WTC11 (cell line): ENCODE measurements at places on chromosomes 2 and 18.
A peak's percentile ranks its signal among the peaks of the same experiment; 100 is the strongest.

DNA sequence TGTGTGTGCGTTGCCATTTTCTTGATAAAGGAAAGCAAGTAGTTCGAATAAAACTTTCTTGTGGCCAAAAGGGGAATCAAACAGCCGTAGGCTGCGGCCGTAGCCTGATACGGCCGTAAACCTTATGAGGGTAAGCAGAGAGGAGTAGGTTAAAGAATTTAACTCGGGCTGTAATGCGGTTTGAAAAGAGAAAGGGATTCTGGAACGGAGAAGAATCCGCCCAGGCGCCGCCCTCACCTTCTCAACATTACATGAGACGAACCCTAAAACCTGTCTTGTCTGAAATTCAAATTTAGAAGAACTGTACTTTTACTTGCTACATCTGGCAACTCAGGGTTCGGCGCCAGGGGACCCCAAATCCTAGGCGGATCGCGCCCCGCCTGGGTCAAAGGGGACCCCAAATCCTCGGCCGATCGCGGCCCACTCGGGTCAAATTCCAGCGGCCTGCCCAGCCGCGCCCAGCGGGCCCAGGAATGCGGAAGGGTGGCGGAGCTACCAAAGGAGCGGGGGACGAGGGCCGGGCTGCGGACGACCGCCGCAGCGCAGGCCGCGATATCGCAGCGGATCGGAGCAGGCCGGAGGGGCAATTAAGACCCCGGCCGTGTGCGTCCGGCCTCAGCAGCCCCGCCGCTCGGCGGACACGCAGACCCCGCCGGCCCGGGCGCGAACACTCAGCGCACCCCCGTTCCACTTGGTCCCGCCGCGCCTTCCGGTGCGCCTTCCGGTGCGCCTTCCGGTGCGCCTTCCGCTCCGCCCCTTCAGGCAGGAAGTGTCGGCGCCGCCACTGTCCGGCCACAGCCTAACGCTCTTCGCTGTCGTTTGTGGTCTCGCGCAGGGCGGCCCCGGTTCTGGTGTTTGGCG lies at the start of gene MYL12B:
MYL12B (plus strand) TSS at position 761 of the 861 bp plus-strand sequence. CDS start 10,766 bp downstream, outside the sequence.
- peaks cover 42% of the 10 kb centered on the region for H3K4me1 ChIP-seq
- H3K4me3 ChIP-seq = peak within 1 kb of the TSS; percentile 86
- H3K27ac ChIP-seq = peak within 1 kb of the TSS; percentile 99
- peaks cover 14% of the 10 kb centered on the region for H3K36me3 ChIP-seq
- H3K27me3 ChIP-seq = no peaks in the 10 kb centered on the region

- H3K36me3 ChIP-seq = no peaks in the 10 kb centered on the region
- peaks cover 18% of the 10 kb centered on the region for H3K27me3 ChIP-seq
- H3K4me3 ChIP-seq = no peak overlapping the region
- no peaks in the 10 kb centered on the region for H3K4me1 ChIP-seq
- no peak for DNase-seq
- no peak overlapping the region for H3K27ac ChIP-seq
Observed at GRCh38 chr2:241038374-241039180, 40.2 kb downstream of the SNED1 start.

DNA sequence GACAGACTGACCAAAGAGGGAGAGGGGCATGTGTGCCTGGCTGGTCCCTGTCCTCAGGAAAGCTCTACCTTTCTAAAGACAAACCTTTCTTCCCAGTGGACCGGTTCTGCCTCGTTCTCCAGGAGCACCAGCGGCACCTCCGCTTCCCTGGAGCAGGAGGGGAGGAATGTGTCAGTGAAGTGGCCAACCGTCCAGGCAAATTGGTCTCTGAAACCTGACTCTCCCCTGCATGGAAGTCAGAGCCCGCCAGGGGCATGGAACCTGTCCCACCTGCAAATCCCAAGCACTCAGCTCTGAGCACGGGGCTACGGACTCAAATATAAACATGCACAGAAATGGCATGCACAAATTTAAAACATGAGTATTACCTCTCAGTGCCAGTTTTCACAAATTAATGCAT lies 62.9 kb downstream of the COL6A3 start:
- H3K36me3 ChIP-seq = no peaks in the 10 kb centered on the region
- H3K4me1 ChIP-seq = peaks cover 26% of the 10 kb centered on the region
- no peak overlapping the region for H3K27ac ChIP-seq
- H3K4me3 ChIP-seq = no peak overlapping the region

DNA sequence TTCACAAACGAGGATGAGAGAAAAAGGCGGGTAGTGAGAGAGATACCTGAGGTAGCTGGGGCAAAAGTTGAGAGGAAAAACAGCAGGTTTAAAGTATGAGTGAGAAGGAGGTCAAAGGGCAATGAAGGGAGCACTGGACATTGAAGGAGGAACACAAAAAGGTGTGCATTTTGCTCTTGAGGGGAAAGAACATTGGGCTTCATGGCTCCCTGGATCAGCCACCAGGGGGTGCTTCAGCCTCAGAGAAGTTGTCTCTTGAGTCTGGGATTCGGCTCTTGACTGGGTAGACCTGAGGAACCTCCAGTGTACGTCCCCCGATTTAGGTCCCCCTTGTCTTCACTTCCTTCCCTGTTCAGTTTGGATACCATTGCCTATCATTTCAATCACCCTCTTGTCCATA lies 128.5 kb downstream of the RAPGEF4 start:
- H3K4me3 ChIP-seq = no peak overlapping the region
- peak; percentile 81 for DNase-seq
- H3K4me1 ChIP-seq = peaks cover 8% of the 10 kb centered on the region

- peaks cover 73% of the 10 kb centered on the region for H3K4me1 ChIP-seq
- H3K36me3 ChIP-seq = no peaks in the 10 kb centered on the region
- peak overlapping the region; percentile 35 for H3K4me3 ChIP-seq
- DNase-seq = no peak
- no peaks in the 10 kb centered on the region for H3K27me3 ChIP-seq
- H3K27ac ChIP-seq = peak overlapping the region; percentile 88
Observed at GRCh38 chr2:235541838-235542549, 48.2 kb downstream of the AGAP1 start.

DNA sequence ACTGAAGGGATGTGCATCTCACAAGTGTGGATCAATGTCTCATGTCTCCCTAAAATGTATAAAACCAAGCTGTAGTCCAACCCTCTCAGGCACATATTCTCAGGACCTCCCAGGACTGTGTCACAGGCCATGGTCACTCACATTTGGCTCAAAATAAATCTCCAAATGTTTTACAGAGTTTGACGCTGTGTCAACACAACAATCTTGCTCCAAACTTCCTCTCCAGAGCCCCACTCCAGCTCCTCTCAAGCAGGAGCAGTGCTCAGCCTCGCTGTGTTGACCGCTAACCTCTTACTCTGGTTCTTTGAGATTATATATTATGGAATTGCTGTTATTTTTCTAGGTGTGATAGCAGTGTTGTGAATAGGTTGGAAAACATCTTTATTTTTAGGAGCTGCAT lies 56.2 kb downstream of the CYP27C1 start:
- H3K27ac ChIP-seq = no peak overlapping the region
- H3K4me1 ChIP-seq = peaks cover 14% of the 10 kb centered on the region
- no peak overlapping the region for H3K4me3 ChIP-seq
- no peaks in the 10 kb centered on the region for H3K36me3 ChIP-seq
